ENCODE measurements at places on chromosomes 4 and X. TPM values are rescaled to one million over a fixed set of nuclear protein-coding genes. Genes with fewer than 3 reads are reported as not detected.

DNA sequence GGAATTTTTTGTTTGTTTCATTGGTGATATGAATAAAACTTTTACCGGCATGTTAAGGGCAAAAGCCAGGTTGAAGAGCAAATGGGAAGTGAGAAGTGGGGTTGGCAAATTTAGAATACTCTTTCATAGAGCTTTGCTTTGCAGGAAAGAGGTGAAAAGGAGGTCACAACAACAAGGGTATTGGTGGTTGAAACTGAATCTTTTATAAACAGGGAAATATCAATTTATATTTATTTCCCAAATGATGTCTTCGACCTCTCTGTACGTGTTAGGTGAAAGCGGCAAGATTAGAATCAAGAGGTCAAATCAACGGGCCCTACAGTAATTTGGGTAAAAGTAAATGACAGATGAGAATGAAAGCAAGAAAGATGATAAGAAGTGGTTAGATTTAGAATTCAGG lies 3.4 kb downstream of the SMR3A start:
- peaks cover 1% of the 10 kb centered on the region for H3K36me3 ChIP-seq
- no peaks in the 10 kb centered on the region for H3K4me1 ChIP-seq
- no peak overlapping the region for H3K27ac ChIP-seq
- no peak for DNase-seq
- no peak overlapping the region for H3K4me3 ChIP-seq

DNA sequence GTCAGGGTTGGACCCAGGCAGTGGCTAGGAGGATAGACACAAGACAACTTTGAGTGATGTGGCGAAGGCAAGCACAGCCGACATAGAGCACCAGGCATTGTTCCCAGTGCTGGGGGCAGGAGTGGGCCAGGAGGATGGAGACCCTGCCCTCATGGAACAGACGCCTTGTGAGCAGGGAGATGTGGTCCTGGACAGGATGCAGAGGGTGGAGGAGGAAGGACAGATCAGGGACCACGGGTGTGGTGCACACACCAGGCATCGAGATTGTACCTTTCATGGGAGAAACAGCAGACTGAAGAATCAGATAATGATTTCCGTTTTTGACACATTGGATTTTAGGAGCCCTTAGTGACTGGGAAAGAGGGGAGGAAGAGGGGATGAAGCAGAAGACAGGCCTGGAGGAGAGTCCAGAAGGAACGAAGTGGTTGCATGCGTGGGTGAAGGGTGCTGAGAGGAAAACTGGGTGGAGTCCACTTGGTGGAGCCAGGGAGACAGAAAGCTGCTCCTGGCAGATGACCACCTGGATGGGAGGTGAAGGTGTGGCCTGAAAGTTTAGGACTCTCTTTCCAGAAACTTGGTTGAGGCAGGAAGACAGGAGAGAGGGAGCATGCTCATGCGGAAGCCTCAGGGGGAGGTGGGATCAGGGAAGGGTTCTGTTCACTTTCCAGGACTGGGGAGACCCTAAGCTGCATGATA lies 27.9 kb upstream of the MAP3K15 start:
- no peak overlapping the region for H3K4me3 ChIP-seq
- no peak for DNase-seq
- no peaks in the 10 kb centered on the region for H3K27me3 ChIP-seq
- H3K36me3 ChIP-seq, result peaks cover 12% of the 10 kb centered on the region
- no peak overlapping the region for H3K27ac ChIP-seq
- peaks cover 3% of the 10 kb centered on the region for H3K4me1 ChIP-seq

- no peak for DNase-seq
- no peaks in the 10 kb centered on the region for H3K27me3 ChIP-seq
- no peaks in the 10 kb centered on the region for H3K4me1 ChIP-seq
- no peak overlapping the region for H3K27ac ChIP-seq
- no peaks in the 10 kb centered on the region for H3K36me3 ChIP-seq
Measured at GRCh38 chr4:18291256-18291655, 269.7 kb upstream of the LCORL start.

DNA sequence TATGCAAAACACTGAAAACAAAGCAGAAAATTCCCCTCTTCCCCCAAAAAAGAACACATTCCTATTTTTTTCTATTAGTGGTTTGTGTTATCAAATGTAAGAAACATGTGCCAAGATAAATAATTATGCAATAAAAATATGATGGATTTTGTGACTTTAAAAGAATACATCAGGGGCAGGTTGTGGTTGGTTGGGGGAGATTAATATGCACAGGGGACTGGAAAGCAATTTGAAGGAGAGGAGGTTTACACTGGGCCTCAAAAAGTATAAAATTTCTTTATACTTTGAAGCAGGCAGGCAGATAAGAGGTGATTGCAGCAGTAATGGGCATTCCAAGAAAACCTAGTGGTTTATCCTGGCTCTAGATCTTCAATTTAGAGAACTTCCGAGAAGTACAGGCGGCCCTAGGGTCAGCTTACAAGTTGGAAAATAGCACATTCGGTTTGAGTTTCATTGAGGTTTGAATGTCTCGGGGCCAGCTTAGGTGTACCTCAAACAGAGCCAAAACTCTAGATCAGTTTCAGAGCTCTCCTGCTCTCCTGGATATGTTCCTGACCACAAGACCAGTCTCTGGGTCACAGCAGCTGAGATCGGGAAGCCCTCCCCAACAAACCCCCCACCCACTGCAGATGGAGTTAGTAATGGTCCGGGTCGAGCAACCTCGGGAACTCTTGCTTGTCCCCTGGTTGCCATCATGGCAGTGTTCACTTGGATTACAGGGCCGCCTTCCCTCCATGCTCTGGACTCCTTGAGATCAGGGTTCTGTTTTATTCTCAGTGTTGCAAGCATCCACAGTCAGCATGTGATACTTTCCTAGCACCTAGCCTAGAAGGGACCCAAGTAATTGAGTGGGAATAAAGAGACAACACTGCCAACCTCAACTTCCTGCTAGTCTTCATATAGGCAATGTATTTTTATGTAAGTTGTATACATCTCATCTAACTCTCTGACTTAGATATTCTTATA lies 112.1 kb upstream of the DDIT4L start:
- H3K36me3 ChIP-seq, result no peaks in the 10 kb centered on the region
- DNase-seq, result no peak
- H3K27me3 ChIP-seq, result no peaks in the 10 kb centered on the region
- peak overlapping the region; percentile 60 for H3K27ac ChIP-seq

The TEC gene
- total RNA-seq, result 0.35 TPM

DNA sequence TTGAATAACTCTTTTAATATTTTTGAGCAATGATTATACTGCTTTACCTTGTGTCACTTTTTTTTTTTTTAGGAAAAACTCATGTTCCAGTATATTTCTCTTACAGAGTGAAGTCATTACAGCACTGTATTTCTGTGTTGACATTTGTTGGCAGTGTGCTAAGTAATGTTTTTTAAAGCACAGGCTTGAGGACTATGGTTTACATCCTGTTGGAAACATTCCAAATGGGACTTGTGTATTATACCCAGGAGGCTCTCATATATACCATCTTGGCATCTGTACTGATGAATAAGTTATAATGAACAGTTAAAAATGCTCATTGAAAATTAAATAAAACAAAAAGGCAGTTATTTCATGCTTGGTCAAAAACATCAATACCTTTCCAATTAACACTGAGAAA lies 33.8 kb downstream of the CEP44 start:
- no peaks in the 10 kb centered on the region for H3K27me3 ChIP-seq
- H3K36me3 ChIP-seq, result peaks cover 7% of the 10 kb centered on the region
- no peak for DNase-seq
- H3K4me3 ChIP-seq, result no peak overlapping the region

The SMR3B gene
- not detected for total RNA-seq

GRCh38 chr4:168097161-168097560 lies 4.8 kb downstream of the ANXA10 start:
- no peak for DNase-seq
- peaks cover 4% of the 10 kb centered on the region for H3K27me3 ChIP-seq
- no peak overlapping the region for H3K27ac ChIP-seq
- H3K36me3 ChIP-seq, result no peaks in the 10 kb centered on the region
- no peak overlapping the region for H3K4me3 ChIP-seq

DNA sequence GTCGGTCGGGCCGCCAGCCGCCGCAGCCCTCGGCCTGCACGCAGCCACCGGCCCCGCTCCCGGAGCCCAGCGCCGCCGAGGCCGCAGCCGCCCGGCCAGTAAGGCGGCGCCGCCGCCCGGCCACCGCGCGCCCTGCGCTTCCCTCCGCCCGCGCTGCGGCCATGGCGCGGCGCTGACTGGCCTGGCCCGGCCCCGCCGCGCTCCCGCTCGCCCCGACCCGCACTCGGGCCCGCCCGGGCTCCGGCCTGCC lies 213 bp downstream of the NFKB1 start:
- H3K4me3 ChIP-seq, result peak overlapping the region; percentile 96
- no peaks in the 10 kb centered on the region for H3K27me3 ChIP-seq
- peak overlapping the region; percentile 98 for H3K27ac ChIP-seq

GRCh38 chrX:18354369-18355223 lies at the start of gene SCML2:
Gene SCML2, minus strand, starts transcription at chrX:18354688. Its CDS starts 20,617 bp downstream, at chrX:18334071.
- H3K4me3 ChIP-seq, result peak within 1 kb of the TSS; percentile 83
- no peaks in the 10 kb centered on the region for H3K36me3 ChIP-seq
- H3K27me3 ChIP-seq, result peaks cover 11% of the 10 kb centered on the region
- H3K27ac ChIP-seq, result peak within 1 kb of the TSS; percentile 61
- H3K4me1 ChIP-seq, result peaks cover 8% of the 10 kb centered on the region

DNA sequence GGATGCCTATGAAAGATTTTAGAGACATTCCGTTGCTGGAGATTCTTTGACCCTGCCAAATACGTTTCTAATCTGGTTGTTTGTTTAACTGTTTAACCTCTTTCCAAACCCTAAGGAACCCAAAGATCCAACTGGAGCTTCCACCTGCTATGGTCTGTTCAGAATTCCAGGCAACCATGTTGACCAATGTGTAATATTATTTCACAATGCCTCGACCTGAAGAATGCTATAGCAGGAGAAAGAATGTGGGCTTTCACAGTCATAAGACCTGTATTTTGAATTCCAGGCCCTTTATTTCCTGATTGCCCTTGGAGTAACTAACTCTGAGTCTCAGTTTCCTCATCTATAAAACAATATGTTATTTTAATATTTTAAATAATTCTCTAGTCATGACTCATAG lies 90.8 kb downstream of the COL25A1 start:
- H3K36me3 ChIP-seq, result no peaks in the 10 kb centered on the region
- no peak overlapping the region for H3K27ac ChIP-seq
- H3K4me1 ChIP-seq, result peaks cover 19% of the 10 kb centered on the region
- H3K4me3 ChIP-seq, result no peak overlapping the region
- no peaks in the 10 kb centered on the region for H3K27me3 ChIP-seq

The KIAA1210 gene
- total RNA-seq, result not detected

DNA sequence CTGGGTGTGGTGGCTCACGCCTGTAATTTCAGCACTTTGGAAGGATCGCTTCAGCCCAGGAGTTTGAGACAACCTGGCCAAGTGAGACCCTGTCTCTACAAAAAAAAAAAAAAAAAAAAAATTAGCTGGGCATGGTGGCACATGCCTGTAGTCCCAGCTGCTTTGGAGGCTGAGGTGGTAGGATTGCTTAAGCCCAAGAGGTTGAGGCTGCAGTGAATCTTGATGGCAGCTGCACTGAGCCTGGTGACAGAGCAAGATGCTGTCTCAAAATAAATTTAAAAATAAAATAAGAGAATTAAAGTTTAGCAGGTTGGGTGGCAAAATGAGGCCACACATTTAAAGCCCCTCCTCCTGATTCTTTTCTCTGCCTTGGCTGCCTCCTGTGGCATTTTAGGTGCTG lies 47.1 kb downstream of the HTT start:
- no peak overlapping the region for H3K4me3 ChIP-seq
- no peaks in the 10 kb centered on the region for H3K27me3 ChIP-seq
- peaks cover 6% of the 10 kb centered on the region for H3K36me3 ChIP-seq
- peaks cover 29% of the 10 kb centered on the region for H3K4me1 ChIP-seq
- peak overlapping the region; percentile 96 for H3K27ac ChIP-seq

Data from chondrocyte (in vitro differentiated cells).